ENCODE measurements at places on chromosomes 3 and 15.

DNA sequence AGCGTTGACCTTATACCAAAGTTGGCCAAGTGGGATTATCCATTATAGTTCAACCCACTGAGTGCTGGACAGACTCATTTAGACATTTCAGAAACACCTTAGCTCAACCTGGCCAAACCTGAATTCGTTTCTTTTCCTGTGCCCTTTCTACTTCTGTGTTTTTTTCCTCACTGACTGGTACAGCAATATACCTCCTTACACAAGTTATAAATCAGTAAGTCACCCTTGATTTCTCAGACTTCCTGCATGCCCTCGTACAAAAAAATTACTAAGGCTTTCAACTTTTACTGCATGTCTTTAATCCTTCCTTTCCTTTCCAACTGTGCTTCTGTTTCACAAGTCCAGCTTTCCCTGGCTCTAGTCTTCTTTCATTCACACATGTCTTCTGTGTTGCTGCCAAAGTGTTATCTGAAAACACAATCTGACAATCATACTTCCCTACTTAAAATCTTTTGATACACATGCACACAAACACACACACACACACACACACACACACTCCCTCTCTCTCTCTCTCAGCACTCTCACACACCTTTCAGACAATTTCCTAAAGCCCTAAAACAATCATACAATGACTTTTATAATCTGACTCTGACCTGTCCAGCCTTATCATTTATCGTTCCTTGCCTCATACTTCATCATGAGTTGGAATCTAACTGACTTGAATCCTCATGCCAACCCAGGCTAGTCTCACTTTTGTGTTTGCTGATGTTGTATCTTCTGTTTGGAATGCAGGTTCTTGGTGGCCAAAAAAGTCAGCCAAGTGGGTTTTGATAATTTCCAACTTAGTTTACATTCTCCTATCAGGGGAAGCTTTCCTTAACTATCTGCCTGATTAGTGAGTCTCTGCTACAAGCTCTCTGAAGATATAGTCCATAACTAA, 436.4 kb downstream of the NAALADL2 start:
- DNase-seq = no peak

- no peak for DNase-seq
These were observed 63.8 kb upstream of the P2RY1 start for GRCh38 chr3:152771120-152771519.

GRCh38 chr15:79028411-79028964, 62.1 kb downstream of the RASGRF1 start:
- no peak for DNase-seq

DNA sequence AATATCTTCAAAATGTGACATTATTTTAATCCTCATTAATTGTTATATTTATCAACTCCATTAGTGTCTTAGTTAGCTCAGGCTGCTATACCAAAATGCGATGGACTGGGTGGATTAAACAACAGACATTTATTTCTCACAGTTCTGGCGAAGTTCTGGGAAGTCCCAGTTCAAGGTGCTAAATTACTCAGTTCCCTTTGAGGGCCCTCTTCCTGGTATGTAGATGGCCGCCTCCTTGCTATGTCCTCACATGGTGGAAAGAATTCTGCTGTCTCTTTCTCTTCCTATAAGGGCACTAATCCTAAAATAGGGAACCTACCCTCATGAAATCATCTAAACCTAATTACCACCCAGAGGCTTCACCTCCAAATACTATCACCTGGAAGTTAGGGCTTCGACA, 38.8 kb upstream of the DUT start:
- no peak for DNase-seq

- no peak for DNase-seq
These were observed 29.7 kb upstream of the POLG start for GRCh38 chr15:89364341-89364740.

DNA sequence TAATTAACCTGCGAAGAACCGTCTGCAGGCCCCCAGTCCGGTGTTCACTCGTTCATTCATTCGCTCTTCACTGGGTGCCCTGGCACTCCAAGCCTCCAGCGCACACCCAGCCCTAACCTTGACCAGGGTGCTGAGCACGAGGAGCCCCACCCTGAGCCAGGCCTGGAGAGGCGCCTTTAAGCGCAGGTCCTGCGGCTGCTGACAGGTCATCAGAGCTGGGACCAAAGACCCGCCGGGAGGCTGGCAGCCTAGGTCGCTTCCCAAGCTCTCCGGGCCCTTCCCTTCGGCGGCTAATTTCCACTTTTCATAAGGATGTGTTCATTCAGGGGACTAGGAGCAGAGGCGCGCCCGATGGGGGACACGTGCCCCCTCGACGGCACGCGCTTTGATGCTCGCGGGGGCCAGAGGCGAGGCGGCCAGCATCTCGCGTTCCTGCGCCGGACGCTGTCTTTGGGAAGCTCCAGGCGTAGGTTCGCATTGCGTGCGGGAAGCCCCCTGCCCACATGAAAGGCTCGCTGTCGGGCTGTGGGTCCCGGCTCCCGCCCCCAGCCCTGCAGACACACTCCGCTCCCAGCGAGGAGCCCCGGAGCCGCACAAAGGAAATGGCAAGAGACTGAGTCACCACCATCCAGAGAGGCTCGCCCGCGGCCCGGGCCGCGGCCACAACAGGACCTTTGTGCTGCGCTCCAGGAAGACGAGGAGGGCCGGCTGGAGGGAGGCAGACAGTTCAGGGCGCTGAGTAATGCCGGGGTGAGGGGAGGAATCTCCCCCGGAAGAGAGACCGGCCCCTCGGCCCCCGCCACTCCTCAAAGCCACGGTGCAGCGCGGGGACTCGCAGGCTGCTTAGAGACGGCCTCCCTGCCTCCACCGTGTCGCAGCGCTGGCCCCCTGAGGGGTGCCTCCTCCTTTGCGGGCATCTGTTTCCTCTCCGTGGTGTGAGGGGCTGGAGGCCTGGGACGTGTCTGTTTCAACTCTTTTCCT, 266.4 kb upstream of the HES1 start:
- DNase-seq = no peak

DNA sequence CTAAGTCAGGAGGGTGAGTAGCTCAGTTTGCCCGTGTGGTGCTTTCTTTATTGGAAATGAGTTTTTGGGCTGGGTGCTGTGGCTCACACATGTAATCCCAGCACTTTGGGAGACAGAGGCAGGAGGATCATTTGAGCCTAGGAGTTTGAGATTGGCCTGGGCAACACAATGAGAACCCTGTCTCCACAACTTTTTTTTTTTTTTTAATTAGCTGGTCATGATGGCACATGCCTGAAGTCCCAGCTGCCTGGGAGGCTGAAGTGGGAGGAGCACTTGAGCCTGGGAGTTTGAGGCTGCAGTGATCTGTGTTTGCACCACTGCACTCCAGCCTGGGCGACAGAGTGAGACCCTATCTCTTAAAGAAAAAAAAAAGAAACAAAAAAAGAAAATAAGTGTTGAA, 174.9 kb downstream of the NSMCE3 start:
- no peak for DNase-seq

DNA sequence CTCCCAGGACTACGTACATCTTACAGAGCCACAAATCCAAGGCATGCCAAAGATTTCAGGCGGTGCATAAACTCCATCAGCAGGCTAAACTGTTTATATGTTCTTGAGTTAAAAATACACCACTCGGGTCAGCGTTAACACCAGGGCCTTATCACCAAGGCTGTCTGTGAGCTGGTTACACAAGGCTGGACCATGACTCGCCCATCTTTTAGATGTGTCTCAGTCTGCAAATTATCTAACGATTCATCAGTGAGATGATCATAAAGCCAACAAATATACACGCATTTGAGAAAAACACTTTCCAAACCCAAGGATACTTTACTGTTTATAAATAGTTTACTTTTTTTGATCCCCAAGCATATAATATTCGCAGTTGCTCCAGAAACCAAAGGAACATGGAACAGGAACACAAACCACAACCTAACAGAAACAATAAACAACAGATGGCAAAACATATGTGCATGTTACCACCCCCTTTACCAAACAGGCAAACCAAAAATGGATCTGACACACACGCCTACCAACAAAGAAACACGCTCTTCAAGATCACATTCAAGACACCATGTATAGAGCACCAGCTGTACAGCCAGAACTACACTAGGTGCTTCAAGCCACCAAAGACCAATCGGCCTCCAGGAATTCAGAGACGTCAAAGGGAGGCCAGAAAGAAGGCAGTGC, 15.4 kb downstream of the LRIG1 start:
- DNase-seq = no peak
